Left renal cortex interstitium (tissue), 4 donors: ENCODE measurements at places on chromosomes 12 and 14. TPM values are rescaled to one million over a fixed set of nuclear protein-coding genes. Genes with fewer than 3 reads are reported as not detected.

The RNFT2 gene
- polyA plus RNA-seq, result 8.0 TPM

The BIN2 gene
- 1.9 TPM for polyA plus RNA-seq

The TAS2R30 gene
- 0.16 TPM for polyA plus RNA-seq

The TMEM132C gene
- 1.9 TPM for polyA plus RNA-seq

The SLC17A8 gene
- polyA plus RNA-seq, result 0.22 TPM

The CLEC4D gene
- 0.41 TPM for polyA plus RNA-seq

The PTGDR gene
- polyA plus RNA-seq, result 0.92 TPM

The GZMB gene
- polyA plus RNA-seq, result 0.65 TPM

The TPCN1 gene
- polyA plus RNA-seq, result 48.6 TPM

The ANO6 gene
- polyA plus RNA-seq, result 67.8 TPM

The DNAJC22 gene
- 20.6 TPM for polyA plus RNA-seq

The IL22 gene
- polyA plus RNA-seq, result not detected

The LBHD2 gene
- polyA plus RNA-seq, result not detected

The KRT72 gene
- 0.17 TPM for polyA plus RNA-seq

The ZC3H10 gene
- polyA plus RNA-seq, result 8.4 TPM

The DGKA gene
- polyA plus RNA-seq, result 24.0 TPM

The CCDC197 gene
- polyA plus RNA-seq, result not detected

The SERPINA3 gene
- polyA plus RNA-seq, result 0.21 TPM

The PIGH gene
- 35.6 TPM for polyA plus RNA-seq

The PZP gene
- polyA plus RNA-seq, result 0.93 TPM

The FBXW8 gene
- polyA plus RNA-seq, result 27.8 TPM

The BAG5 gene
- 29.9 TPM for polyA plus RNA-seq

The PMEL gene
- 4.3 TPM for polyA plus RNA-seq

The OR9K2 gene
- not detected for polyA plus RNA-seq

The PSEN1 gene
- 65.4 TPM for polyA plus RNA-seq

The RNF212B gene
- 0.82 TPM for polyA plus RNA-seq

The SMOC1 gene
- 2.3 TPM for polyA plus RNA-seq

The RAB2B gene
- 44.6 TPM for polyA plus RNA-seq

The CCDC198 gene
- 388 TPM for polyA plus RNA-seq

The IGFBP6 gene
- polyA plus RNA-seq, result 13.2 TPM

The MMP14 gene
- 186 TPM for polyA plus RNA-seq

The LGR5 gene
- 16.4 TPM for polyA plus RNA-seq

The IFT81 gene
- polyA plus RNA-seq, result 58.7 TPM

The NRDE2 gene
- polyA plus RNA-seq, result 20.4 TPM

The KCNMB4 gene
- 21.5 TPM for polyA plus RNA-seq

The GALNT8 gene
- 3.5 TPM for polyA plus RNA-seq

The SLCO1B1 gene
- not detected for polyA plus RNA-seq

The PAWR gene
- polyA plus RNA-seq, result 71.2 TPM

The DDX55 gene
- 25.9 TPM for polyA plus RNA-seq

The SLC25A21 gene
- 3.6 TPM for polyA plus RNA-seq

The SLC8A3 gene
- 0.44 TPM for polyA plus RNA-seq

The KRT74 gene
- polyA plus RNA-seq, result not detected

The SH2B3 gene
- 18.0 TPM for polyA plus RNA-seq
